RPMI7951 (cell line): ENCODE measurements at places on chromosomes 7 and 10. TPM values are rescaled to one million over a fixed set of nuclear protein-coding genes. Genes with fewer than 3 reads are reported as not detected.

STK31 gene
- total RNA-seq, result not detected in 2 replicates

PSPH gene
- total RNA-seq, result 82.3 and 98.0 TPM in 2 replicates

OR6B1 gene
- not detected in 2 replicates for total RNA-seq

AP3M1 gene
- total RNA-seq, result 26.4 and 29.2 TPM in 2 replicates

CAMK2B gene
- 10.9 and 19.6 TPM in 2 replicates for total RNA-seq

LAMB1 gene
- total RNA-seq, result 147 and 157 TPM in 2 replicates

MLXIPL gene
- total RNA-seq, result not detected in 2 replicates

PRKG1 gene
- 0.12 TPM in 1 of 2 replicates, not detected in the other for total RNA-seq

ATAD1 gene
- not detected in 2 replicates for total RNA-seq

CDC14C gene
- total RNA-seq, result not detected in 2 replicates

SEMA4G gene
- total RNA-seq, result 0.49 and 0.84 TPM in 2 replicates

MBL2 gene
- not detected in 2 replicates for total RNA-seq

GATA3 gene
- total RNA-seq, result 2.5 and 4.0 TPM in 2 replicates

CROT gene
- 13.9 and 21.6 TPM in 2 replicates for total RNA-seq

CTAGE8 gene
- total RNA-seq, result 0.39 TPM in 1 of 2 replicates, not detected in the other

AKR1B1 gene
- 353 and 358 TPM in 2 replicates for total RNA-seq

NXPH1 gene
- not detected in 2 replicates for total RNA-seq

EGR2 gene
- 2.3 and 5.9 TPM in 2 replicates for total RNA-seq

SAP25 gene
- total RNA-seq, result 2.1 TPM in 1 of 2 replicates, not detected in the other

ANKRD30A gene
- not detected in 2 replicates for total RNA-seq

ADGRA1 gene
- total RNA-seq, result not detected in 2 replicates

PRSS2 gene
- not detected in 2 replicates for total RNA-seq

NPY4R gene
- total RNA-seq, result 0.10 TPM in 1 of 2 replicates, not detected in the other

PRLHR gene
- total RNA-seq, result not detected in 2 replicates

TRA2A gene
- 25.1 and 28.3 TPM in 2 replicates for total RNA-seq

RBP3 gene
- not detected in 2 replicates for total RNA-seq

ANXA8L1 gene
- total RNA-seq, result 0.48 TPM in 1 of 2 replicates, not detected in the other

CCL26 gene
- 0.36 and 0.78 TPM in 2 replicates for total RNA-seq

TMEM184A gene
- total RNA-seq, result 0.10 TPM in 1 of 2 replicates, not detected in the other

TMEM178B gene
- 4.1 and 4.3 TPM in 2 replicates for total RNA-seq

TRIL gene
- 6.4 and 7.1 TPM in 2 replicates for total RNA-seq

TRPV6 gene
- total RNA-seq, result not detected in 2 replicates

DNAH11 gene
- 10.0 and 10.7 TPM in 2 replicates for total RNA-seq

CYP3A7 gene
- not detected in 2 replicates for total RNA-seq

ZNF488 gene
- 0.10 and 0.12 TPM in 2 replicates for total RNA-seq

GTF2IRD1 gene
- total RNA-seq, result 4.8 and 6.4 TPM in 2 replicates

LDB1 gene
- 17.2 and 19.6 TPM in 2 replicates for total RNA-seq

ARHGAP21 gene
- total RNA-seq, result 60.6 and 76.3 TPM in 2 replicates

GIMAP6 gene
- 0.48 TPM in 1 of 2 replicates, not detected in the other for total RNA-seq

SPDYE11 gene
- total RNA-seq, result not detected in 2 replicates

TAS2R5 gene
- total RNA-seq, result not detected in 2 replicates

TFR2 gene
- total RNA-seq, result 0.12 and 0.98 TPM in 2 replicates

JCAD gene
- total RNA-seq, result 0.49 and 1.2 TPM in 2 replicates

SLC16A9 gene
- total RNA-seq, result under 0.01 TPM in 1 of 2 replicates, not detected in the other

TBC1D12 gene
- total RNA-seq, result 8.7 and 9.4 TPM in 2 replicates

ADAM12 gene
- 34.8 and 38.6 TPM in 2 replicates for total RNA-seq

NKX1-2 gene
- not detected in 2 replicates for total RNA-seq

EVX1 gene
- total RNA-seq, result not detected in 2 replicates

C10orf95 gene
- not detected in 2 replicates for total RNA-seq

SERPINE1 gene
- total RNA-seq, result 221 and 238 TPM in 2 replicates

PNLIPRP2 gene
- not detected in 2 replicates for total RNA-seq
